ENCODE measurements at places on chromosomes 4 and X.

GRCh38 chr4:112031712-112032328 is 113.4 kb upstream of the FAM241A start:
- DNase-seq = peak; percentile 70

DNA sequence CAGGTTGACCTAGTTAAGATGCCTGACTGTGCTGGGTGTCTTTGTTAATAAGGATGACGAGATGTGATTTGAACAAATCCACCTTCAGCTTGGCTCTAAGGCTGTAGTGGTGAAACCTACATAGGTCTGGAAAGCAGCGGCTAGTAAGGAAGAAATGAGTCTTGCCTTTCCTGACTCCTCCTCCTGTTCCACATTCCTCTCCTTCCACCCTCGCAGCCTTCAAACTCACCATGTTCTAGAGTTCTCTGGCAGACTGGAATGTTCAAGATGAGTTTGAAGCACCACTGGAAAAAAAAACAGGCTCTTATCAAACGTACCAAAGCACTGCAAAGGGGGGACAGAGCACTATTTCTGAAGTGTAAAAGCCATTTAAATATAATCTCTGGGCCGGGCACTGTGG is 395.4 kb downstream of the BMPR1B start:
- DNase-seq = peak; percentile 16

- DNase-seq = peak; percentile 35
These were observed 25.2 kb upstream of the FGFR3 start for GRCh38 chr4:1767770-1768366.

DNA sequence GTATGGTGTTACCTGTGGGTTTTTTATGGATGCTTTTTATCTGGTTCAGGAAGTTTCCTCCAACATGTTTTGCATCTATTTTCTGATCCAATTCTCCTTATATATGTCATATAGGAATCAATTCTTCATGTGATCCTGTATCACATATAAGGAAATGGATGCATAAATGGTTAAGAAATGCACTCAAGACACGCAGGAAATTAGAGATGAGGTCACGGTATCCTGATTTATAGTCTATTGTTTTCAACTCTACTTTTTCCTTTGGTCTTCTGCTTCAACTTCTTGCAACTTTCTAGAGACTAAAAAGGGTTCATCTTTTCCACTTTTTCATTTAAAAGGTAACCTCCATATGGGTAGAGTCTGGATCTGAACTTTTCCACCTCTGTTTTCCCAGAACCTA is 33.6 kb upstream of the IL13RA1 start:
- no peak for DNase-seq

GRCh38 chrX:155715141-155715540 is 102.4 kb upstream of the TMLHE start:
- no peak for DNase-seq

DNA sequence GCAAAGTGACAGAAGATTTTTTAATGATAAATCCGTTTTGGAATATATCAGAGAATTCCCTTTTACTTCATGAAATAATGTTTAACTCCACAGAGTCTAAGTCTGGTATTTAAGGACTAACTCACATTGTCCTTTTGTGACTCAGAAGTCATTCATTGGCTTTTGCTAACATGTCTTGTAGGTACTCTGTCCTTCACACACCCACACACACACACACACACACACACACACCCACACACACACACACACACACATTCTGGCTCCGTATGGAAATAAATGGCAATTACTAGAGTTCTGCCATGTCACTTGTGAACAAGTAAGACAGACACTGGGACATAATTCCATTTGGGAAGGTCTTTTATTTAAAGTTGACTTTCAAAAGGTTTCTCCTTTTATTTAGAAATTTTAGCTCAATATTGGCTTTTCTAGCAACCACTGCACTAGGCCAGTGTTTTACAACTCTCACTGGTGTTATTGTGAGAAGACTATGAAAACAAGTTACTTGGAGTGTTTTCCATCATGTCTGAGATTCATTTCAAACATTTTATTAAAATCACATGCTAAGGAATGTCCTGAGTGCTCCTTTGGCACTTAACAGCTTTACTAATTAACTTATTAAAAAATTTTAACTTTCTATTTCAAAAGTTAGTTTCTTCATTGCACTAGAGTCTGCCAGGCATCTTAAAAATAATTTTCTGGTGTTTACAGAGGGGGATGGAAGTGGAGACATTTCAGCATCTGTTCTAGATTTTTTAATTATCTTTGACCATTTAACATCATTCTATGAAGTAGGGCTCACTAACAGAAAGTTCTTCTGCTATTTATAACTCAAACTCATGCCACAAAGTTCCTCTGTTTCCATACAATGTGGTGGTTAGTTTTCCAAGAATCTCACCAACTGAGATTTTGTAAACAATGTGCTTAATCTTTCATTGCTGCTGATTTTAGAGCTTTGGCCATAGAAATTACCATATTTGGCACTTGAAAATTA is 240.3 kb upstream of the GPC4 start:
- DNase-seq = no peak

GRCh38 chr4:10437735-10438134 is 19.5 kb downstream of the ZNF518B start:
- no peak for DNase-seq

GRCh38 chrX:79153348-79153747 is 8.9 kb downstream of the GPR174 start:
- DNase-seq = no peak

DNA sequence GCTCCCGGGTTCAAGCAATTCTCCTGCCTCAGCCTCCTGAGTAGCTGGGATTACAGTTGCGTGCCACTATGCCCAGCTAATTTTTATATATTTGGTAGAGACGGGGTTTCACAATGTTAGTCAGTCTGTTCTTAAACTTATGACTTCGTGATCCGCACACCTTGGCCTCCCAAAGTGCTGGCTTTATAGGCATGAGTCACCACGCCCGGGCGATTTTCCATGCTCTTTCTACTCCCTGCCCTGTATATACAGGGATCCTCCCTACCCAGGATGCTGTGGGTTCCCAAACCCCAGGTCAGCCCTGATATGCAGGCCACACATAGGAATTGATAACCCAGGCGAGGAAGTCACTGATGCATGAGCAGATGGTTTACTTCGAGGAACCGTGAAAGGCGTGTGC is 31.4 kb downstream of the SSX5 start:
- no peak for DNase-seq

DNA sequence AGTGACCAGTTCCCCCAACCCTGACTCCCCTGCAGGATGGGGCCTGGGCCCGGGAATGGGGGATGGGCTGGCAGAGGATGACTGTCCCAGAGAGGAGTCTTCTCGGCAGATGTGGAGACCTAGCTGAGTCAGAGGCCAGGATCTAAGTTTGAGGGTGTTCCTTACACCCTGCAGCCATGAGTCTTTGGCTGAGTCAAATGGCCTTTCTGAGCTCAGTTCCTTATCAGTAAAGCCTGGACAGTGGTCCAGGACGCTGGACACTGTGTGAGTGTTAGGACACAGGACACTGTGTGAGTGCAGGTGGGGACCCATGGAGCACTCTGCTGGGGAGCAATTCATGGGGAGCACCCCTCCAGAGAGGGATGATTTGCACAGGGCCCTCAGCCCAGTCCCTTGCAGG is 5.0 kb downstream of the IL9R start:
- peak; percentile 22 for DNase-seq

DNA sequence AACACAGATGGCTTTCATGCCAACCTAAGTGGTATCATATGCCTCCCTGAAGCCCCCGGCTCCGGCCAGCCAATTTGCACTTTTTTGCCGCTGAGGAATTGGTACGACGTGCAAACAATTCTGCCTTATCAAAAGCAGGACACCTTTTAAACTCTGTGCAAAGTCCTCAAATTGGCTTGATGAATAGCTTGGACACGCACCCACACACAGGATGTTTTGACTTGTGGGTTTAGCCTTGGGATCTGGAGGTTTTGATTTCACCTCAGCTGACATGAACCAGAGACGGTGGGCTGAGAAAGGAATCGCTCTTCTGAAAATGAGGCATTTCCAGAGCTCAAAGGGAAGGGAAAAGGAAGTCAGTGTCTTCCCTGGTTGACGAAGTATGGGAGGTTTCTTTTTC is 110.8 kb upstream of the SHOX start:
- DNase-seq = no peak

All from cardiac fibroblast (primary cell).